Fibroblast of skin of left biceps (primary cell): ENCODE measurements at places on chromosomes 12 and 14.

- DNase-seq = no peak
Measured at GRCh38 chr14:51660741-51661140, 9.0 kb downstream of the FRMD6 start.

- DNase-seq = no peak
Measured at GRCh38 chr14:50822501-50823042, 8.4 kb downstream of the NIN start.

GRCh38 chr12:69898236-69898635 lies 73.2 kb downstream of the MYRFL start:
- DNase-seq = peak; percentile 83

DNA sequence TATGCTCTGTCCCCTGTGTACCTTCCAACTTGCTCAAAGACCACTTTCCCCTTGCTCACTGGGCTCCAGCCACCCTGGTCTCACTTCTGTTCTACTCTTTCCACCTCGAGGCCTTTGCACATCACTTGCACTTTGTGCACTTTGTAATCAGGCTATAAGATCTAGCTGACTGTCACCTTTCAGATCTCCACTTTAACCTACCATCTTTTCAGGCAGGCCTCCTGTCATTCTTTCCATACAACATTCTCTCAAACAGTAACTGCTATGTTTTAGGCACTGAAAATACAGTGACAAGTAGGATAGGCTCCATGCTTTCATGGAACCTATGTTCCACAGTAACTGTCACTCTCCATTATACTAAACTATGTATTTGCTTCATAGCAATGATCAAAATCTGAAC lies 14.0 kb downstream of the CPM start:
- DNase-seq = no peak

DNA sequence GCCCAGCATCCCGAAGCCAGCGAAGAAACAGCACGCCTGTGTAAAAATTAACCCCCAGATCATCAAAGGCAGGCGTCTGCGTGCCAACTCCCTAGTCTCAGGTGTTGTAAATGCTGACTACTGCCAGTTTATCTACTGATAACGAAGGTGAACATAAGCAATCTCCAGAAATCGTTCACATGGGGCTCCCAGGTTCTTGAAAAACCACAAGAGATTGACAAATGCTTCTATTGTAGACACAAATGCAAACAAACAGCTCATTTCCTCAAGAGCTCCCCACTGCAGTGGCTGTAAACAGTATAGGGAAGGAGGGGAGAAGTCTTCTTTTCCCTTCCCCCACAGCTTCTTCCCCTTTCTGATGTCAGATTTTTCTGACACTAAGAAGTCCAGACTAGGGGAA lies 5.3 kb upstream of the PLEKHG3 start:
- no peak for DNase-seq
